ENCODE measurements at places on chromosomes 4 and X.

GRCh38 chrX:12779534-12779933, 11.7 kb upstream of the PRPS2 start:
- no peak for DNase-seq

DNA sequence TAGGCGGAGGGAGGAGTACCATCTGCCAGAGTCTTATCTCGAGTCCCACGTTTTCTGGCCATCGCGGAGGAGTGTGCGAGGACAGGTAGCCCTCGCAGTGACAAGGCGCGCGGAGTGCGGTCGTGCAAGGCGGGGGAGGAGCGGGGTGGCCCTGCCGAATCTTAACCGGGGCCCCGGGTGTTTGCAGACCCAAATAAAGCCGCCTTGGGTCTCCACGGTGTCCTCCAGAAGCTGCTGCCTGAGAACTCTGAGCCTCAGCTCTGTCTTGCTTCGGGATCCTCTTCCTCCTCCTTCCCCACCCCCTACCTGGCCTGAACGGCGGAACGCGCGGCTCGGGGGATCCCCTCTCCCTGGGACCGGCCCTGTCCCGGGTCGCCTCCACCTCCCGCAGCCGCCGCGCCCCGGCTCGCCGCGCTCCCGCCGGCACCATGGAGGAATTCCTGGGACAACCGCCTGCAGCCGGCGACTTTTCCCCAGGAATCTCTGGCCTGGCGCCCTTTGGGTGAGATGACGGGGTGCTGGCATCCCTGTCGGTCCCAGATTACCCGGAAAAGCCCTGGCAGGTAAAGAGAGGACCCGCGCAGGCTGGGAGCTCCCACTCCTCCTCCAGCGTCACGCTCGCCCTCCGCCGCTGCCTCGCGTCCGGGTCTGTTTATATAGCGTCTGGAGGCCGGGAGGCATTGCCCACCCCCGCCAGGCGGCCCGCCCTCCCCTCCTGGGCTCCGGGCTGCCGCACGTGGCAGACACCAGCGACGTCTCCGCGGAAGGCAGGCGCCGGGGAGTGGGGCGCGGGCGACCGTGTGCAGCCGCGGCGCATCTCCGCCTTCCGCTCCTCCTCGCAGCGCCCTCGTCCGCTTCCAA, at the start of gene GALNTL6:
GALNTL6 (plus strand) TSS at position 740 of the 861 bp plus-strand sequence.
- no peak for DNase-seq

DNA sequence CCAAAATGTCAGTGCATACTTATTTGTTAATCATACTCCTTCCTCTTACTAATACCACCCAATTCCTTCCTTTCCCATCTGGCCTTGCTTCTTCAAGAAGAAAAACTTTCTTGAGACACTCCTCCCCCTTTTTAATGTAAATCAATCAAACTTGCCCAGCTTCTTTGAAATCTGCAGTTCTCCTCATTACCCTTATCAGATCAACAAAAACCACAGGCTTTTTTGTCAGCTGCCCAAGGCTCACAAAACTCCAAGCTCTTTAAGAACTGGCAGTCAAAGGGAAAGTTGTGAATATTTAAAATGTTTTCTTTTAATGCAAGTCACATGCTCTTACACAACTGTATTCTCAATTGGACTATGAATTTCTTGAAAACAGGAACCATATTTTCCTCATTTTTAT, 11.3 kb upstream of the MYOZ2 start:
- no peak for DNase-seq

DNA sequence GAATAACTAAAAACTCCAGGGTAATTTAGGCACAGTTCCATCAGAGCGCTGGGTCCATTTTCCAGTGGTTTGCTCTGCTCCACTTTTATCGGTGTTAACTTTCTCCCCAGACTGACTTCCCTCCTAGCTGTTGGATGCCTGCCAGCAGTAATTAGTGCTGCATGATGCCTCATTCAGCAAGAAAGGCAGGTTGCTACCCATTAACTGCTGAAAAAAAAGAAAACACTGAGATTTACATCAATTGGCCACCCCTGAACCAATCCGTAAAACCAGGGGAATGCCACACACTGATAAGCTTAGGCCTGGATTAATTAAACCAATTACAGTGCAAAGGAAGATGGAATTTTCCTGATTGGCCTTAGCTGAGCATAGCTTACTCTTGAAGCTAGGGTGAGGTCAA, 182.4 kb upstream of the CXXC4 start:
- DNase-seq, result peak; percentile 51

DNA sequence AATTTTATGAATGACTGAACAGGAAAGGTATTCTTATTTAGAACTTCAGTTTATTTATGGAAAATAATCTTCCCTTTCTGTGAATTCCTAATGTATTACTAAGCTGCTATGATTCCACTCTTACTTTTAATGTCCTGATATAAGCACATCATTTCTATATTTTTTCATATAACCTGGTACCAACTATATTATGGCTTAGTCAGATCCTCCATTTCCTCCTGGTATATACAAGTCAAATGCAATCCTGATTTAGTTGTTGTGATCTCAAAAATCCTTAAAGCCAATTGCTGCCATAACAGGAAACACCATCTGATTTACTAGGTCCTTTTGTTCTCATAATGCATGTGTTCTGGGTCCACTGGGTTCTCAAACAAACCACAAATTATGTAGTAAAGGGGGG, 26.8 kb downstream of the TRMT2B start:
- no peak for DNase-seq

DNA sequence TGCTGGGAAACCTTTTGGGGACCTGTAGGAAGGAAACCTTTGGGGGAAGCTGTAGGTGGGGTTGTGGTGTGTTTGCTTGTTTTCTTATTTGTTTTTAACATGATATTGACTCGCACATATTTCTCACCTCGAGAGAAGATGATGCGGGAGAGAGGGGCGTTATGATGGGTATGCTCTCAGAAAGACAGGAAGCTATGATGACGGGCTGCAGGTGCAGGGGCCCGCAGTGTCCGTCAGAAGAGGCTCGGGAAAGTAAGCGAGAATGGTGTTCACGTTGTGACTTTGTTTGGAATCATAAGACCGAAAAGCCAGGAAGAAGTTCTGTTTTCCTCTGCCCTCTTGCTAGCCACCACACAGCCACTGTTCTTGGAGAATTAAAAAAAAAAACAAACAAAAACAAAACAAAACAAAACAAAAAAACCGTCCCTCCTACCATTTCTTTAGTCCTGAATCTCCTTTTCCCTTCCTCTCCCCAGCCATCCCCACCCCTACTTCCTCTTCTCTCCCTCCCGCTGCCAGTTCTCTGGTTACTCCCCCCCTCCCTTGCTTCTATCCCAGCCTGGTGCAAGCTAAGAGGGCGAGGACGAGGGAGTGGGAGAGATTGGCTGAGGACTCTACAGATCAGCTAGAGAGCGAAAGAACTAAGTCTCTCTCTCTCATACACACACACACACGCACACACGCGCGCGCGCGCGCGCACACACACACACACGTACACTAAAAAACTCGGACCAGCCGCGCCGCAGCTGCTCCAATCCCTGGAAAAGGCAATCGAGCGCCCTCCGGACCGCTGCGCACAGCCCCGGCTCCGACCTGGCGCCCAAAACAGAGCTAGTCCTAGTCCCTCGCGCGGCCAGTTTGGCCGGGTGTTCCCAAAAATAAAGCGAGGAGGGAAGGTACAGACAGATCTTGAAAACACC, at the start of gene BMP3:
BMP3 (plus strand) TSS at position 648 of the 920 bp plus-strand sequence. CDS start 577 bp downstream, outside the sequence.
- DNase-seq, result peak; percentile 40

GRCh38 chr4:14596437-14596836, 405.8 kb upstream of the CPEB2 start:
- no peak for DNase-seq

DNA sequence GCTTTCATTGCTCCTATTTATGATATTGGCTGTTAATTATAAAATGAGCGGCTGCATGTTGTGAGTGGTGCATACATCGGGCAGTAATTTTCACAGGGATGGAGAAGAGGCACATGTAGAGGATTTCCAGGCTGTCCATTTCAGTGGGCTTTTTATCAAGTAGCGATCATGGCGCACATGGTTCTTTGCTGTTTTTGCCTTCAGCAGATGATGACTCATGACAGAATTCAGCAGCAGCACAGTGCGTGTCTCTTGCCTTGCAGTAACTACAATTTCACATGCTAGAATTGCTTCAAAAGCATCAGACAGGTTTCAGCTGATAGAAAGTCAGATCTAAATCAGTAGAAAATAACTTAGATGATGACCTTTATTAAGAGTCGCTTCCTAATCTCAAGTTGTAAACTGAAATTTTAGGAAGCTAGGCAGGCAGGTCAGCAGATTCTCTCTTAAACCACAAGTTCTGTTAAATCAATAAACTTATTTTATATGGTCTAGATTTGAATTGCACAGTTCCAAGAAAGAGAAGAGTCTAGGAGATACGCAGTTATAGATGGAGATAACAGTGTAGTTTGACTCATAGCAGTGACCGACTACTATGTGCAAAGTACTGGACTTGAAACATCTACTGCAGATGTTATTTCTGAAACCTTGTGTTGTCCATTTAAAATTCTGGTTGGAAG, 35.8 kb downstream of the LRP2BP start:
- DNase-seq, result no peak

GRCh38 chrX:53088136-53088974, 5.6 kb upstream of the KANTR start:
- peak; percentile 66 for DNase-seq
